Aorta (tissue), 5 donors: ENCODE measurements at places on chromosomes 3 and 15. TPM values are rescaled to one million over a fixed set of nuclear protein-coding genes. Genes with fewer than 3 reads are reported as not detected.

Gene CCR9
- not detected for polyA plus RNA-seq

Gene IL5RA
- polyA plus RNA-seq = not detected

Gene SNX33
- 26.7 TPM for polyA plus RNA-seq

Gene RHOV
- 0.15 TPM for polyA plus RNA-seq

Gene ALG1L2
- not detected for polyA plus RNA-seq

Gene KY
- polyA plus RNA-seq = 0.13 TPM

Gene SEMA3F
- 10.3 TPM for polyA plus RNA-seq

Gene CPN2
- polyA plus RNA-seq = not detected

Gene NUP210
- polyA plus RNA-seq = 0.49 TPM

Gene FBXO40
- polyA plus RNA-seq = not detected

Gene C3orf49
- not detected for polyA plus RNA-seq

Gene CCK
- not detected for polyA plus RNA-seq

Gene STAB1
- polyA plus RNA-seq = 54.2 TPM

Gene GOLGA8T
- polyA plus RNA-seq = not detected

Gene SLC22A13
- polyA plus RNA-seq = not detected

Gene GPR149
- not detected for polyA plus RNA-seq

Gene CKMT1A
- not detected for polyA plus RNA-seq

Gene SENP7
- polyA plus RNA-seq = 6.9 TPM
